ENCODE measurements at places on chromosomes 13 and 19.

DNA sequence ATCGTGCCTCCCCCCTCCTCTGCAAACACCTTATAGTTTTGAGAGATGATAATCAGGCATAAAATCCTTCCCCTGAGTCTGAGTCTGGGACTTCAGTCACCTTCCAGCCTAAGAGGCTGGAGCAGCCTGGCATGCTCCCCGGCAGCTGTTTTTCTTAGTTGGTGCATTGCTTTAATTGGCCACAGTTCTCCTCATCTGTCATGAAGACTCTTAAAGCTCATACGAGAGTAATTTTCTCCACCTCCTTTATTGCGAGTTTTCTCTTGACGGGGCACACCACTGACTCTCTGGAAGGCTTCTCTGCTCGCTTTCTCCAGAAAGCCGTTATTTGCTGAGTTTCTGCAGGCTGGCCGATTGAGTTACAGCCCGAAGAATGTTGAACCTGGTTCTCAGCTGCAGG is 310.5 kb downstream of the ATP8A2 start:
- no peak for DNase-seq

GRCh38 chr19:12938779-12939601 is 581 bp downstream of the CALR start:
- no peak for DNase-seq

GRCh38 chr13:50140581-50141374 is 125.5 kb downstream of the KCNRG start:
- DNase-seq: no peak

- no peak for DNase-seq
Observed at GRCh38 chr13:69391756-69392155, 715.9 kb upstream of the ATXN8OS start.

- no peak for DNase-seq
Observed at GRCh38 chr19:37869766-37870340, 36.5 kb downstream of the WDR87 start.

- DNase-seq: no peak
Observed at GRCh38 chr13:77619655-77620054, 77.8 kb upstream of the SLAIN1 start.

DNA sequence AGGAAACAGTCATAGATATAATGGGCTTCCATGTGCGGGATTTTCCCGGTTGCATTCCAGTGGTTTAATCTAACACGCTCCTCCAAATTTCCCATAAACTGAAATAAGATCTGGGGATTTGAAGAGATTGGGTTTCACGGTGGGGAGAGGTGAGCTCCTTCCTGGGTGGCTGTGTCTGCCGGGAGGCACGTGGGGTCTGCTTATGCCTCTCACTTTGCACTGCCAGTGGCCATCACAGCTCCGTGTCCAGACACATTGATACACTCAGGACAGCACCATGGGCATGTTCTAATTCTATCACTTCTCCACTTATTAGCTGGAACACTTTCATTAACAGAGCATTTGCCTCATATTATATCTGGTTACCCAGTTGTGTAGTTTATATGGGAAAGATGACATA is 73.4 kb downstream of the SOX1 start:
- no peak for DNase-seq

- DNase-seq: no peak
Observed at GRCh38 chr19:33368074-33368864, 5.2 kb upstream of the CEBPG start.

- no peak for DNase-seq
Observed at GRCh38 chr19:47670736-47671135, 42.5 kb upstream of the EHD2 start.

DNA sequence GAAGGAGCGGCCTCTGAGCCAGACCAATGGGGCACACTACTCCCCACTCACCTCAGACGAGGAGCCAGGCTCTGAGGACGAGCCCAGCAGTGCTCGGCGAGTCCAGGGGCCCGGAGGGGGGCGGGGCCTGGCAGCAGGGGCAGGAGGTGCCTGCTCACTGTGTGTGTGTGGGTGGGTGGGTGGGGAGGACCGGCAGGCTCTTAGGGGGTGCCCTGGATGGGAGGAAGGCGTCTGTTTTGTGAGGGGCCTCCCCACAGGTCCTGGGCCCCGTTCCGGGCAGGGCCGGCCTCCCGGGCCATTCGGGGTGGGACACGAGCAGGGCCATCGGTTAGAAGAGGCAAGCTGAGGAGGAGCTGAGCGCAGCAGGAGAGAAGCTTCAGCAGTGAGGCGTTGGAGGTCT is 12.7 kb downstream of the PLEKHJ1 start:
- no peak for DNase-seq

- DNase-seq: peak; percentile 43
Observed at GRCh38 chr13:99980201-99980823, 1.3 kb upstream of the ZIC2 start.
